ENCODE measurements at places on chromosomes 16 and 17.

- H3K27me3 ChIP-seq: no peaks in the 10 kb centered on the region
- no peak overlapping the region for H3K4me3 ChIP-seq
- DNase-seq: no peak
- no peak overlapping the region for H3K27ac ChIP-seq
These were observed 53.2 kb downstream of the PIPOX start for GRCh38 chr17:29096094-29096493.

- H3K36me3 ChIP-seq: no peaks in the 10 kb centered on the region
- no peak for DNase-seq
- no peak overlapping the region for H3K4me3 ChIP-seq
- no peak overlapping the region for H3K27ac ChIP-seq
- no peaks in the 10 kb centered on the region for H3K4me1 ChIP-seq
These were observed 88.2 kb upstream of the NOG start for GRCh38 chr17:56505154-56505756.

DNA sequence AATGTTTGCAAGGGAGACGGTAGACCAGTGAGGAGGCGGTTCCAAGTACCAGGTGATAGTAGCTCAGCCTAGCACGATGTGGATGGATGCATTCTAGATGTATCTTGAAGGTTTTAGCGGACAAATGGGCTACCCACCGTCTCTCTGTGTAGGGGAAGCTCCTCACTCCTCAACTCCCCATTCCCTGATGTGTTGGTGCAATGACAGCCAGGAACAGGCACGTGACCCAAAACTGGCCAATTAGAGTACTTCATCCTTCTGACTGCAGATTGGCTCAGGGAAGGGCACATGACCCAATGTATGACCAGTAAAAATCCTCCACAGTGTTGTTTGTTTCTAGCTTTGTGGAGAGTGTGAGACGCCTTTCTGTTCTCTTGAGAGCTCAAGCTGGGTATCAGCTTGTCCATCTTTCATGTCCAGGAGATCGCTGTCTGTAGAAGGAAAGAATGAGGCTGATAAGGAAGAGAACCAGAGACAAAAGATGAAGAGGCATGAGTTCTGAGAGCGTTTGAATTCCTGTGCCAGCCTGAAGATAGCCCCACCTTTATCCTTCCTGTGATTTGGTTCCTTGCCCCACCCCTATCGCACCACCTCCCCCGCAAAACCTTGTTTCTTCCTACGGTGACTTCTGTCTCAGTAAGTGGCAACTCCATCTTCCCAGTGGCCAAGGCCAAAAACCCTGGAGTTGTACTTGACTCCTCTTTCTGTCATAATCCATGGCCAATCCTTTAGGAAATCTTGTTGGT lies 2.3 kb upstream of the BORCS6 start:
- peak; percentile 94 for DNase-seq
- peaks cover 8% of the 10 kb centered on the region for H3K36me3 ChIP-seq
- H3K27ac ChIP-seq: no peak overlapping the region
- H3K27me3 ChIP-seq: no peaks in the 10 kb centered on the region
- H3K4me1 ChIP-seq: no peaks in the 10 kb centered on the region

GRCh38 chr16:14586637-14587305 lies 43.3 kb downstream of the PARN start:
- H3K27ac ChIP-seq: no peak overlapping the region
- H3K4me3 ChIP-seq: no peak overlapping the region
- no peaks in the 10 kb centered on the region for H3K27me3 ChIP-seq
- H3K36me3 ChIP-seq: peaks cover 68% of the 10 kb centered on the region

- peaks cover 10% of the 10 kb centered on the region for H3K36me3 ChIP-seq
- no peak for DNase-seq
- H3K4me1 ChIP-seq: peaks cover 5% of the 10 kb centered on the region
- no peaks in the 10 kb centered on the region for H3K27me3 ChIP-seq
These were observed 18.5 kb downstream of the NLRP1 start for GRCh38 chr17:5565808-5566207.

GRCh38 chr17:63774969-63775265 lies 947 bp downstream of the DDX42 start:
- peaks cover 30% of the 10 kb centered on the region for H3K4me1 ChIP-seq
- H3K27me3 ChIP-seq: no peaks in the 10 kb centered on the region
- H3K27ac ChIP-seq: peak overlapping the region; percentile 100
- H3K36me3 ChIP-seq: peaks cover 46% of the 10 kb centered on the region

DNA sequence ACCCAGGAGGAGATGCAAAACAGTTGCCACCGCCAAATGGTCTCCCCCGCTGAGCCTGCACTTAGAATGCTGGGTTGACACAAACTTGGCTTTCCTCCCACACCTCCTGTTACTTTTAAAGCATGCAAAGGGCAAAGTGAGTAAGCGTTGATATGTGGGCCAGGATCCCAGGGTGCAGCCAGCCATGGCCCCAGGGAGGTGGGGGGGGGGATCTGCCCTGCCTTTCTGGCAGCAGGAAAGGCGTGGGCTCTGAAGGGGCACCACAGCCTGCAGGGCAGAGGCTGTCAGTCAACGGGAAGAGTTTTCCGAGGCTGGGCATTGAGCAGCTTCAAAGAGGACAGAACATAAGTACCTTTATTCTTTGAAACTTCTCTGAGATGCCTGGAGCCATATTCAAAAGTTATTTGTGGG lies 142.3 kb downstream of the ABCC12 start:
- no peak overlapping the region for H3K27ac ChIP-seq
- H3K36me3 ChIP-seq: peaks cover 5% of the 10 kb centered on the region
- DNase-seq: peak; percentile 90
- H3K27me3 ChIP-seq: no peaks in the 10 kb centered on the region
- peaks cover 17% of the 10 kb centered on the region for H3K4me1 ChIP-seq
- H3K4me3 ChIP-seq: no peak overlapping the region

DNA sequence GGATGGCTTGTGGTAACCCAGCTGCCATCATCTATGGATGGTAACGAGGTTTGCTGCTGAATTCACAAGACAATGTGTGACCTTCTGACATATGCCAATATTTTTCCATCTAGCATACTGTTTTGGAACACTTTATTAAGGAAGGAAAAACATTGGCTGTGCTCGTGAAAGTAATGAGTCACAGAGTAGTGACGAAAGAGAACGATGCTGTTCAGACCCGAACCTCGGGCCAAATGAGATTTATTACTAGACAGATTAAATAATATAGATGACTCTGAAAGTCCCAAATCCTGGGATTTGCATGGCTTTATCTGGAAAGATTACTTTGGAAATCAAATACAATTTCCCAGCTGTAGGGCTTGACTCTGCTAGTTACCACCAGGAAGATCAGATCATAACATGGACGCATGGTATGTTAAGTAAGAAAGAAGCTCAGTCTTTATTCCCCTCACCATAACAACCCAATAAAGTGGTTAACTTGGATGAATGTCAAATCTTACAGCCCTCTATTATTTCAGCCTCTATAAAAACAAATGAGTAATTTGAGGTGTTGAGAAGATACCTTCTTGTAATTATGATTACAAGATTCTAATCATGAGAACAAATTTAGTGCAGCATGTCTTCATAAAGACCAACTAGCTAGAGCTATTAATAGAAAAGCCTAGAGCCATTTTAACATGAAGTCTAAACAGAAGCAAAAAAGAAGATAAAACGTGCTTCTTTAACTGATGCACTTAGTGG lies 32.6 kb downstream of the ERN1 start:
- H3K27ac ChIP-seq: peak overlapping the region; percentile 87
- peak; percentile 76 for DNase-seq
- H3K4me1 ChIP-seq: peaks cover 28% of the 10 kb centered on the region
- H3K36me3 ChIP-seq: peaks cover 18% of the 10 kb centered on the region

DNA sequence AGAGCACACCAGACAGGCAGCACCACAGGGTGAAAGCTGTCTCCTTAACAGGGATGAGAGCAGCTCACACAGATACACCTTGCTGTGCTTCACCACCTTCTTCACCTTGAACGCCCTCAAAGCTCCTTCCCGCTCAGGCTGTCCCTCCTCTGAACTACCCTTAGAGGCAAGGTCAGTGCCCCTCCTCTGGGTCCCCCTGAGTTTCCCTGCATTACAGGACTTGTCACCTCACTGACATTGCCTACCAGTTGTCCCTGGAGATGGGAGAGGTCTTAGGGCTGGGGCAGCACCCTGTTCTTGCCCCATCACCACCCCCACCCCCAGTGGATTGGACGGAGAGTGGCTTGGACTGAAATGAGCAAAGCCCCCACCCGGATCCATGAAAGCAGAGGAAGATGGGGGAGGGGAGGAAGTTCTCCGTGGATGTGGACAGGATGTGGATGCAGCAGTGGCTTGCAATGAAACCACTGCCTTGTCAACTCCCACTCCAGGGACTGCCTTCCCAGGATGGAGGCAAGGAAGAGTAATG lies 73.2 kb upstream of the CDH5 start:
- H3K4me1 ChIP-seq: no peaks in the 10 kb centered on the region
- H3K36me3 ChIP-seq: no peaks in the 10 kb centered on the region
- no peak overlapping the region for H3K27ac ChIP-seq
- H3K27me3 ChIP-seq: peaks cover 39% of the 10 kb centered on the region
- H3K4me3 ChIP-seq: no peak overlapping the region

- H3K27ac ChIP-seq: no peak overlapping the region
- no peaks in the 10 kb centered on the region for H3K27me3 ChIP-seq
- peaks cover 66% of the 10 kb centered on the region for H3K36me3 ChIP-seq
These were observed 282.9 kb downstream of the SOX9 start for GRCh38 chr17:72403713-72404209.

DNA sequence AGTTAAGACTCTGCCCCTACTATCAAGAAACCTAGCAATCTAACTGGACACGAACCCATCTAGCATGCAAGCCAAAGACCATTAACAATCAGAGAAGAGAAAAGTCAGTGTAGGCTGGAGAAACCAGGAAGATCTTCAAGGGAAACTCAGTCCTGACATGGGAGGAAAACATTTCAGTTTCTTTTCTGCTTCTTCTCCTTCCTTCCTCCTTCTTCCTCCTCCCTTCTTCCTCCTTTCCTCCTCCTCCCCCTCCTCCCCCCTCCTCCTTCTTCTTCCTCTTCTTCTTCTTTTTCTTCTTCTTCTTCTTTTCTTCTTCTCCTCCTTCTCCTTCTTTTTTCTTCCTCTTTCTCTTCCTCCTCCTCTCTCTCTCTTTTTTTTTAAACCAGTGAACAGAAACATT lies 29.6 kb upstream of the SHISA9 start:
- H3K36me3 ChIP-seq: no peaks in the 10 kb centered on the region
- DNase-seq: no peak
- no peak overlapping the region for H3K27ac ChIP-seq
- H3K4me1 ChIP-seq: peaks cover 4% of the 10 kb centered on the region

GRCh38 chr16:35735403-35736251 lies 2276.2 kb downstream of the TP53TG3F start:
- no peaks in the 10 kb centered on the region for H3K36me3 ChIP-seq
- H3K4me3 ChIP-seq: no peak overlapping the region
- no peaks in the 10 kb centered on the region for H3K4me1 ChIP-seq
- no peaks in the 10 kb centered on the region for H3K27me3 ChIP-seq

GRCh38 chr16:68954911-68955635 lies 111.7 kb downstream of the TANGO6 start:
- peaks cover 5% of the 10 kb centered on the region for H3K36me3 ChIP-seq
- H3K27ac ChIP-seq: no peak overlapping the region
- peaks cover 10% of the 10 kb centered on the region for H3K4me1 ChIP-seq
- no peak for DNase-seq
- no peak overlapping the region for H3K4me3 ChIP-seq
- H3K27me3 ChIP-seq: no peaks in the 10 kb centered on the region

DNA sequence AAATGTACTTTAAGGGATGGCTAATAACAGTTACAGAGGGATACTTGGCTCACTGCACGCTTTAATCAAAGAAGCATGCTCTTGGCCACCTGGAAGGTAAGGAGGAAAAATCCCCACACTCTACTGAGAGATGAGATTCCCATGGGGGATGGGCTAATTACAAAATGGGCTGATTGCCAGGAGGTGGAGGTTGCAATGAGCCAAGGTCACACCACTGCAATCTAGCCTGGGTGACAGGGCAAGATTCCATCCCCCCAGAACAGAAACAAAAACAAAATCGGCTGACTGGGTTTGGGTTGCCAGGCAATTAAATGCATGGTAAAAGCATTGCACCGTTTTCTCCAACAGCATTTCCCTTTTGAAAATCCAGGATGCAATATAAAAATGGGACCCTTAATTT lies 18.0 kb downstream of the N4BP1 start:
- no peak overlapping the region for H3K27ac ChIP-seq
- H3K4me3 ChIP-seq: no peak overlapping the region
- no peaks in the 10 kb centered on the region for H3K27me3 ChIP-seq
- H3K4me1 ChIP-seq: peaks cover 12% of the 10 kb centered on the region

GRCh38 chr17:74343526-74344284 lies 17.7 kb downstream of the KIF19 start:
- no peak overlapping the region for H3K27ac ChIP-seq
- H3K4me1 ChIP-seq: no peaks in the 10 kb centered on the region
- H3K4me3 ChIP-seq: no peak overlapping the region
- H3K36me3 ChIP-seq: peaks cover 4% of the 10 kb centered on the region
- peaks cover 26% of the 10 kb centered on the region for H3K27me3 ChIP-seq
- no peak for DNase-seq

DNA sequence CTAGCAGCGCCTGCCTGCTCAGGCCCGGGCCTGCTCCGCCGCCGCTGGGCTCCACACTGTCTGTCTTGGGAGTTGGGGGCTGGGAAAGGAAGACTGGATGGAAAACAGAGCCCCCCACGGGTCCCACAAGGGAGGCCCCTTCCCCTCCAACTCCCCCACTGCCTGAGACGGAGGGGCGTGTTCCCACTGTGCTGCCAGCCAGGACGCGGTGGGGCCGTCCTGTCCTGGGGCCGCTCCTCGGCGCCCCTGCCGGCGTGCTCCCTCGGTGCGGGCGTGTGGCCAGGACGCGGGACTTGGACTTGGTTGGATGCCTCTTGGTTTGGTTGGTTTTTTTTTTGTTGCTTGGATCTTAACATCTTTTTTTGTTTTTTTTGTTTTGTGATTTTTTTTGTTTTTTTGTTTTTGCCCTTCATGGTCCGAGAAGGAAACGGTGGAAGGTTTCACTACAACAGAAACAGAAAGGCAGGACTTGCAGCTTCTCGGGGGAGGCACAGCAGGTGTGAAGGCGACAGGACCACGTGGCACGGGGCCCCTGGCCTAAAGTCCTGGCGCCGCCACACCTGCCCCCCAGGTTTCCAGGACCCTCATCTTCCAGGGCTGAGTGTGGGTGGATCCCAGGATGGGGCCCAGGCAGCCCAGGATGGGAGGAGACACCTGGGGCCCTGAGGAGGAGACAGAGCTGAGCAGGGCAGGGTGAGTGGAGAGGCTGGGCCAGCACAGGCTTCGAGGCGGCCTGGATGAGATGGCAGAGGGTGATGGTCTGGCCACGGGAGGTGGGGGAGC lies 16.0 kb downstream of the ENGASE start:
- H3K4me1 ChIP-seq: no peaks in the 10 kb centered on the region
- no peak overlapping the region for H3K4me3 ChIP-seq
- H3K27me3 ChIP-seq: peaks cover 14% of the 10 kb centered on the region
- H3K36me3 ChIP-seq: peaks cover 10% of the 10 kb centered on the region
- no peak for DNase-seq
- peak overlapping the region; percentile 57 for H3K27ac ChIP-seq

DNA sequence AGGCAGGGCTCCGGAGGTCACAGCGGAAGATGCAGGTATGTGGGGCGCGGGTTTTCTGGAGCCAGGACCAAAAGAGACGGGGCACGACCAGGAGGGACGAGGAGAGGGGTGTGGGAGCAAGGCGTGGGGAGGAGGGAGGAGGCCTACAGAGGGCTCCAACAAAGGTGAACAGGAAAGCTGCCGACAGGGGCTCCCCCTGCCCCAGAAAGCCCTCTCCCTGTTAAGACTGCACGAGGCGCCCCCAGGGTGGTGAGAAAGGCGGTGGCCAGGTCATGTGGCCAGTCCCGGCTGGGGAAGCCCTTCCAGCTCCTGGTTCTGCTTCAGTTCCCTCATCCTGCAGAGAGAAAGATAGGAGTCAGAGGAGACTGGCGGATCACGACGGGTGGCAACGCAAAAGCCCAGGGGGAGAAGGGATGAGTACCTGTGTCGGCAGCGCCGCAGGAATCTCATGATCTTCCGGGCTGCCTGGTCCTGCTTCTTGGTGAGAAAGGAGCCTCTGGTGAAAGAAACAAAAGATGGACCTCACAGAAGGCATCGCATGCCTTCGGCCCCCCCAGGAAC lies 949 bp upstream of the SPAG7 start:
- H3K36me3 ChIP-seq: peaks cover 40% of the 10 kb centered on the region
- H3K4me1 ChIP-seq: peaks cover 15% of the 10 kb centered on the region
- no peak overlapping the region for H3K4me3 ChIP-seq
- DNase-seq: peak; percentile 44
- no peaks in the 10 kb centered on the region for H3K27me3 ChIP-seq
